ENCODE measurements at places on chromosomes 5 and 9.
A peak's percentile ranks its signal among the peaks of the same experiment; 100 is the strongest.

GRCh38 chr9:134744385-134745295 lies 103.0 kb downstream of the COL5A1 start:
- no peak for DNase-seq

DNA sequence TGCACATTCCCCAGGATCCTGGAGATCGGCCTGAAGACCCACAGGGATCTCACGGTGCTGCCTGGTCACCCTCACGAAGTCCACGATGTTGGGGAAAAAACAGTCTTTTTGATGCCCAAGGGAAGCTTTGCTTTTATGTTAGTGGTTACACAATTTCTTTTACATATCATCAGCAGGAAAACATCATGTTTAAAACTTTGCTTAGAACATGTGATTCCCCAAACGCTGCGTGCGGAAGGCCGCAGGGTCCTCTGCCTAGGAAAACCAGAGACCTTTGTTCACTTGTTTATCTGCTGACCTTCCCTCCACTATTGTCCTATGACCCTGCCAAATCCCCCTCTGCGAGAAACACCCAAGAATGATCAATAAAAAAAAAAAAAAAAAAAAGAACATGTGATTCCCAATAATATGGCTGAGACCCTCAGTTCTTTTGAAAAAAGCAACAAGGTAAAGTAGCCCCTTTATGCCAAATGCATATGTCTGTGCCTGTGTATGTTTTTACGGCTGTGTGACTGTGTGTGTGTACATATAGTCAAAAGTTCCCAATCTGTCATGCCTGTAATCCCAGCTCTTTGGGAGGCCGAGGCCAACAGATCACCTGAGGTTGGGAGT lies 11.5 kb upstream of the AGPAT2 start:
- DNase-seq, result no peak

- DNase-seq, result no peak
Observed at GRCh38 chr9:107439991-107440456, 49.5 kb downstream of the KLF4 start.

DNA sequence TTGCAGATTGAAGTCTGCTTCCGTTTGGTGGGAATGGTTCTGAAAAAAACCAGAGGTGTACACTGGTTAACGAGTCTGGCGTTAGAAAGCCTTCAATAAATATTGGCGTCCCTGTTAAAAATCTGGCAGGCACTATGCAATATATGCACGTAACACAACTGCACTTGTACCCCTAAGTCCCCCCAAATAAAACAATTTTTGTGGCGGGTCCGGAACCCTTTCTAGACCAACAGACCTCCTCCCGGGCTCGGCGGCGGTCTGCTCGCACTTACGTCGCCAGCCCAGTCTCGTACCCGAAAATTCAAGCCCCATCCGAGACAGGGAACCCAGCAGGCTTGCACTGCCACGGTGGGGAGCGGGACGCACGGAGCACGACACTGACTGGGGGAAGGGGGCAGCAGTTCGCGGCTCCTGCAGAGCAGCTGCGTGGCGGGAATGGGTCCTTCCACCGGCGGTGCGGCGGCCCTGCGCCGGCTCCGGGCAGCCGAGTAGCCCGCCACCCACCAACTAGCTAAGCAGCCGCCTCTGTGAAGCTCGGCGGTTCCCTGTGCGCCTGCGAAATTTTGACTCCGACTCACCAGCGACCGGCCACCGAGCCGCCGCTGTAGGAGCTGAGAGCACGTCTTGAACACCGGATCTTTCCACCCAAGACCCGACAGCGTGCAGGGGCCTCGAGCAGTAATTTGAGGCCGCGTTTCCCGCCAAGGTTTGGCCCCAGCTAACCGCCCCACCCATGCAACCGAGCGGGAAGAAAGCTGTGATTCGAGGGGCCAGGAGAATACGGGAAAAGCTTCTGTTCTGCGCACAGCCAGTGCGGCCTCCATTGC lies 3.9 kb downstream of the MCIDAS start:
- DNase-seq, result peak; percentile 43
